Fibroblast of skin of left quadriceps (primary cell): ENCODE measurements at places on chromosomes 11 and 22.
A peak's percentile ranks its signal among the peaks of the same experiment; 100 is the strongest.

- no peak for DNase-seq
Observed at GRCh38 chr11:79393362-79394043, 47.3 kb downstream of the TENM4 start.

DNA sequence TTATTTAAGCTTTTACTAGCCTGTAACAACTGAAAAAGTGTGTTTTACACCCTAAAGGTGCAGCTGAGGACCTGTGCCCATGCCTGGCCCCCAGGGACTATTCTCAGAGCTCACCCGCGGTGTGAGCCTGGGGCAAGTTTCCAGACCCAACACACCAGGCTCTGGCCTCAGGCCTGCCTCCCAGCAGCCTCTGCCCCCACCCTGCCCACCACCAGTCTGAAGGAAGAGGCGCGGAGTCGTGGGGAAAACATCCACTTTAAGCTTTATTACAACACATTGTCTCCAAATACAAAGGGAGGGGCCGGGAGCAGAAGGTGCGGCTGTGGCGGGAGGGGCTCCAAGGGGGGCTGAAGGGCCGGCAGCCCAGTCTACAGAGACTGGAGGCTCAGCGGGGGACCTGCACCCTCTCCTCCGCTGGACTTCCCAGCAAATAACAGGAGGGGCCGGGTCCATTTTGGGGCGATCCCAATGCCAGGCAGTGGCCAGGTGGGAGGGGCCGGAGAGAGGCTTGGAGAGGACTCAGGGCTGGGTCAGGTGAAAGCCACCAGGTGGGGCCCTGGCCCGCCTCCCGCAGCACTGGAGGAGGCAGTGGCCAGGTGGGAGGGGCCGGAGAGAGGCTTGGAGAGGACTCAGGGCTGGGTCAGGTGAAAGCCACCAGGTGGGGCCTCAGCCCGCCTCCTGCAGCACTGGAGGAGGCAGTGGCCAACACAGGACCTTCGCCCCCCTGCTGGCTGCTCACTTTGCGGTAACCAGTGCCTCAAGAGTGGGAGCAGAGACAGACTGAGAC, 18.1 kb downstream of the DUSP8 start:
- DNase-seq = no peak

DNA sequence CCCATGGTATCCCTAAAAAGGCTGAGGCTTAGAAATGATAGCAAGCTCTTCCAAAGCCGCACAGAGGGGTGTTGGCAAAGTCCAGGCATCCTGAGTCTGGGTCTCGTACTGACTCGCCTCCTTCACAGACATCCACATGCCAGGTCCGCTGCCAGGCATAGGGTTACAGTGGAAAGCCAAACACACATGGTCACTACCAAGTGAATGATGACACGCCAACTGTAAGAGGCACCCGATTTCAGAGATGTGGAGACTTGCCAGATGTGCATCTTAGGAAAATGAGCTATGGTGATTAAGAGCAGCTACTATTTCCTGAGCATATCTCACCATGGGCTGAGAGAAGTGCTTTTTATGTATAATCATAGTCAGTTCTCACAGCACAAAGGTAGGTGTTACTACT, 314.9 kb downstream of the MIAT start:
- DNase-seq = no peak

DNA sequence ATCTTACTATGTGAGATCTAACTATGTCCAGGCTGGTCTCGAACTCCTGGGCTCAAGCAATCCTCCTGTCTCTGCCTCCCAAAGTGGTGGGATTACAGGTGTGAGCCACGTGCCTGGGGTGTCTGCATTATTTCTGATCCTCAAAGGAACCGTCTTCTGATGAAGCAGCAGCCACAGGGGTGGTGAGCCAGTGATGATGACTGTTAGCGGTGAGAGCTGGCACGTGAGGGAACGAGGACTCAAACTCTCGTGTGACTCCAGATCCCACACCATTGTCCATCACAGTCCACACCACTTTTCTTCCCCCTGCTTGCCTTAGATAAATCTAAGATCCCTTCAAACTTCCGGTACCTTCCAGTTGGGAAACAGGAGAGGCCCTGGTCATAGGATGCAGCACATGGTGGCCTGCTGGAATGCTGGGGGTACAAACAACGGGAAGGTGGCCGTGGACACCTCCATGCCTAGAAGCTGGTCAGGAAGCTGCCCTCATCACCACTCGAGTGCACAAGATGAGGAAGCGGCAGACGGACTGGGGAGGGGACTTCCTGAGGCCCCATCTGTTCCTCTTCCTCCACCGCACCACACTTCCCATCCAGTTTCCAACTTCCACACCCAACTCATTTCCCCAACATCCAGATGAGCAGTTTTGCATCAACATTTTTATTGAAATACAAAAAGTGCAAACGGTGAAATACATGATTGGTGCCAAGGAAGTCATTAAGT, 23.8 kb downstream of the ARHGAP1 start:
- DNase-seq = no peak

DNA sequence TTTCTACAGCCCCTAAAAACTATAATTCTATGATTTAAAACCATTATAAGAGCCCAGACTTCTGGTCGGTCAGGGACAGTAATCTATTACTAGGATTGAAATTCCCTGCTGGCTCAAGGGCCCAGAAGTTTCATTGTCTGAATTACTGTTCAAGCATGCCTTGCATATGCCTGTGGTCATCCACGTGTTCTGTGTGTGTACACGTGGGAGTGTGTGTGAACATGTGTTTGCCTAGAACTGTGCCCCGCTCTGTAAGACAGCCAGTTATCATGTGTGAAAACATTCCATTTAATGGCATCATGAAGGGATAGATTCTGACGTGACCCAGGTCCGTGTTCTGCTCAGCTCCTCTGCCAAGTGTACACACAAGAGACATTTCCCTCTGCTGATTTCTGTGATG, 189.3 kb upstream of the NECTIN1 start:
- DNase-seq = no peak

DNA sequence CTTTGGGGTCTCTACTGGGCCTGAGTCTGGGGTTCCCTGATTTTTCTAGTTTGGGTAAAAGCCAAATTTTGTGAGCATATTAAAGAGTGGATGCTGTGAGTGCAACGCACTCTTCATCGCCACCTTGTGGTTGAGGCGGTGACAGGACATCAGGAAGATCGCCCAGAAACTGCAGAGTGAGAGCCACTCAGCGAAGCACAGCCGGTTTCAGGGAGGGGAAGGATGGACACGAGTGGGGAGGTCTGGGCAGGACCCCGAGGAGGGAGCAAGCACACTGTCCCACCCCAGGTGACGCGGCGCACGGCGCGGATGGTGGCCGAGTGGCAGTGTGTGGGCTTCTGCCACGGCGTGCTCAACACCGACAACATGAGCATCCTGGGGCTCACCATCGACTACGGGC, 9.1 kb downstream of the SELENOO start:
- peak; percentile 30 for DNase-seq

GRCh38 chr11:65553301-65554001, 4.7 kb downstream of the LTBP3 start:
- no peak for DNase-seq

DNA sequence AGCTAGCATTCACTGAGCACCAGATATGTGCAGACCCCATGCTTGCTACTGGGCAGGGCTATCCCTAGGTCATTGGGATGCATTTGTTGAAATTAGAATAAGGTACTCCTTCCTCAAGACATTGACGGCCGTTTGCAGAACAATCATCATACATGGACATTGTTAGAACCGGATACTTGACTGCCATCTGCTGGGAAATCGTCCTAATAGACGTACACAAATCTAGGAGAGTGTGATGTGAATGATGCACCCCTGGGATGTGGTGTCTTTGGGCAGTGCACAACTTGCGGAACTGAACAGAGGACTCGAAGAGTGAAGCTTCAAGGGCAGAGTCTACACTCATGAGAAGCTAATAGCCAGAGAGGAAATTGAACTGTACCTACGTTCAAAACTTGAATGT, 35.9 kb downstream of the MYO18B start:
- DNase-seq = no peak

- DNase-seq = peak; percentile 42
Observed at GRCh38 chr22:28600546-28601143, 79.0 kb downstream of the TTC28 start.

- no peak for DNase-seq
Observed at GRCh38 chr11:89181111-89181510, 3.4 kb downstream of the TYR start.

DNA sequence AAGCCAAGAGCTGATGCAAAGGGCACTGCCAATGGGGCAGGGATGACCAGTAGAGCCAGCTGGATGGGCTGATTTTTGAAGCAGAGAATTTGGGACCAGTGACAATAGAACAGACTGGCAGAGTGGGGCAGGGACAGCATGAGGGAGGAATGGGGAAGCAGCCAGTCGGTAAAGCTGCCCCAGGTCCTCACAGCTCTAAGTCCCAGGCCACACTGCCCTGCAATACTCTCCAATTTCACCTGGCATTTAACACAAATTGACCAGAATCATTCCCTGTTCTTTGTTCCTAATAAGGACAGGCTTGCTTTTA, 186.9 kb downstream of the CTTN start:
- no peak for DNase-seq

- DNase-seq = no peak
Observed at GRCh38 chr11:57167125-57167846, 14.5 kb upstream of the LRRC55 start.

- no peak for DNase-seq
Observed at GRCh38 chr11:27310182-27310581, 52.8 kb downstream of the CCDC34 start.

- no peak for DNase-seq
Observed at GRCh38 chr11:32447252-32447651, 11.9 kb upstream of the WT1 start.

GRCh38 chr11:45817191-45817590, 12.2 kb downstream of the SLC35C1 start:
- no peak for DNase-seq

- DNase-seq = no peak
Observed at GRCh38 chr11:59755701-59756557, 753 bp downstream of the STX3 start.

- DNase-seq = no peak
Observed at GRCh38 chr11:64793271-64794160, 9.5 kb downstream of the MAP4K2 start.

DNA sequence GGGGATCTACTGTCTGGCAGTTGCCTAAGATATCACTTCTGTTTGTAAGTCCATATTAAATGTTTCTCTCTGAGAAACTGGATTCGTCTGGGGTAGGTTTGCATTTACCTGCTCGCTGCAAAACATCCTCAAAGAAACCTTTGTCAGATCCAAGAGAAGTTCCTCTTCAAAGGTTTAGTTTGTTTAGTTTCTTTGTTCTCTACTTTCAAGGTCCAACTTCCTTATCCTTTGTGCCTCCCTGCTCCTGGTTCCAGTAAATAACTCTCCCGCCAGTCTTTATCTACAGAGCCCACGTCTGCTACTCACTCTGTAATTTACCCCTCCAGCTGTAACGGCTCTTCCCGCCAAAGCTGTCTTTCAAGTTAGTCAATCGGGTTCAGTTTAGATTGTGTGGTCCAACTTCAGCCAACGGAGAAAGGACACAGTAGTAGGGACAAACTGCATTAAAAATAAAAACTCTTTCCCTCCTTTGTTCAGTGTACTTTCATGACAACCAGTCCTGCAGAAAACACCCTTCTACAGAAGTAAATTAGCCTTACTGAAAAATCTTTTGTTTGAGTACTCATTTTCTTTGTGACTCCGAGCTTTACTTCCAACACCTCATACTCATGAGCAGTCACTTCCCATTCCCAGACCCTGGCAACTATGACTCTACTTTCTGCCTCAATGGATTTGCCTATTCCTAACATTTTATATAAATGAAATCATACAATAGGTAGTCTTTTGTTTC, 41.0 kb downstream of the TMPRSS5 start:
- no peak for DNase-seq

- DNase-seq = peak; percentile 29
Observed at GRCh38 chr11:118956094-118956846, at the start of gene UPK2. Gene UPK2, plus strand, starts transcription at chr11:118956298. Its CDS starts 53 bp downstream, at chr11:118956351.

DNA sequence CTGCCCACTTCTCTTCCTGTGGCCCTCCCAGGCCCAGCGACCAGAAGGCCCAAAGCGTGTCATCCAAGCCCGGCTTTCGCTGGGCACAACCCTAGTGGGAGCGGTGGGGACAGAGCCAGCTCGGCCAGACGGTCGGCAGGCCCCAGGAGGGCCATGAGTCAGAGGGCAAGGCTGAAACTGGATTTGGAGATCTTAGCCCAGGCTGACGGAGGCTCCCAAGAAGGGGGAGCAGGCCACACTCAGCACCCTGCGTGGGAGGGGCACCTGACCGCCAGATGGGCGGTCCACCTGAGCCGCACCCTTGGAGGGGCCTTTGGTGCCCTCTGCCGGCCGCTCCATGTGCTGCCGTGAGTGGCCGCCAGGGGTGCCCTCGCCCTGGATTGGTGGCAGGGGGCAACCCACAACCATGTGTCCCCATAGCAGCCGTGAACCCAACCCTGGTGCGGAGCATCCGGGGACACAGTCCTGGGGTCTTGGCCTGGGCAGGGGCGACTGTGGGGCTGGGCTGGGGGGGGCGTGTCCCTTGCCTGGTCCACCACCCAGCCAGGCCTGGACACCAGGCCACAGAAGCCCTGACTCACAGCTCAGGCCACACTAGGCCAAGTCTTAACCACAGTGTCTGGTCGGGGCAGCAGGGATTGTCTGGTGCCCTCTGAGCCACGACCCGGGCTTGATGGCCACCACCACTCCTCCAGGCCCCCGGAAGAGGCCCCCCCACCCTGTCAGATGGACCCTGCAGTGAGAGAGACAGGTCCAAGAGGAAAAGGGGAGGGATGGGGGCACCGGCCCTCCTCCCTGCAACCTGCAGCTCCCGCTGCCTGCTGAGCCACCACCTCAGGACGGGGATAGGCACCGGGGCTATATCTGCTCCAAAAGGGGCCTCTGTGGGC, 19.2 kb upstream of the TALDO1 start:
- no peak for DNase-seq

DNA sequence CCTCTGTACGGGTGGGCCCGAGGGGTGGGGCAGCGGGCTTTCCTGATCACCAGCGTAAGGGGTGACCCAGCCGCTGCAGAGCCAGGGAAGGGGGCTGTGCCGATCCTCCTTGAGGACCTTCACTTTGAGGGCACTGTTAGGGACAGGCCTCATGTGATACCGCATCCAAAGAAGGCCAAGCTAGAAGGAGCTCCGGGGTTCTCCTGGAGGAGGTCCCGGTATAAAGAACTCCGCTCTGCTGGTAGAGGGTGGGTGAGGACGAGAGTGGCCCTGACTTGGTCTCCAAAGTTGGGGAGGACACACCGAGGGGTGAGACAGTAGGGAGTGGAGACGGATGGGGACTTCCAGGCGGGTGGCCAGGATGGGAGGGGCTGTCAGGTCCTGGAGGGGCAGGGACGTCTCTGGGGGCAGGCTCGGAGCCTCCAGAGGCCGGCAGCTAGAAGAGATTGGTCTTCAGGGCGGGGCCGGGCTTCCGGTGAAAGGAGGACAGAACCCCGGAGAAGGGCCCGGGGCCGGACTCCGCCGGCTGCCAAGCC, 4.6 kb downstream of the PHOX2A start:
- DNase-seq = no peak

DNA sequence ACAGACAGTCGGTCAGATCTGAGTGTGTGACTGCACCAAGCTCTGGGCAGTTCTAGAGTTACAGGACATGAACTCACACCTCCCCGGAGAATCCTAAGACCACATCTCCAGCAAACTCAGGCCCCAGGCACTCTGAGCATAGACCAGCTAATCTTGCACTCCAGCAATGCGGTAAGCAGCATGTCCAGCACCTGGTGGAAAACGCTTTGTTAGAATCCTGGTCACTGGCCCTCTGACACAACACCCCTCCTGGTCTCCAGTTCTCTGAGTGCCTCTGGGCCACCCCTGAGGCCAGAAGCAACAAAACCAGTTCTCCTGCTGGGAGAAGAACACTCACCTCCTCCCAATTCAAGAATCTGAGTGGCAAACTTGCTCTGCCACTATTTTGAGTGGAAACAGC, 82.7 kb upstream of the TMEM45B start:
- DNase-seq = no peak

- DNase-seq = no peak
Observed at GRCh38 chr22:43275545-43276317, 67.4 kb downstream of the SCUBE1 start.
